ENCODE measurements at places on chromosomes 12 and 14.
A peak's percentile ranks its signal among the peaks of the same experiment; 100 is the strongest.

- no peak for DNase-seq
Observed at GRCh38 chr14:94158239-94158883, 15.8 kb upstream of the PPP4R4 start.

GRCh38 chr12:95201056-95201670, 16.1 kb downstream of the FGD6 start:
- no peak for DNase-seq

DNA sequence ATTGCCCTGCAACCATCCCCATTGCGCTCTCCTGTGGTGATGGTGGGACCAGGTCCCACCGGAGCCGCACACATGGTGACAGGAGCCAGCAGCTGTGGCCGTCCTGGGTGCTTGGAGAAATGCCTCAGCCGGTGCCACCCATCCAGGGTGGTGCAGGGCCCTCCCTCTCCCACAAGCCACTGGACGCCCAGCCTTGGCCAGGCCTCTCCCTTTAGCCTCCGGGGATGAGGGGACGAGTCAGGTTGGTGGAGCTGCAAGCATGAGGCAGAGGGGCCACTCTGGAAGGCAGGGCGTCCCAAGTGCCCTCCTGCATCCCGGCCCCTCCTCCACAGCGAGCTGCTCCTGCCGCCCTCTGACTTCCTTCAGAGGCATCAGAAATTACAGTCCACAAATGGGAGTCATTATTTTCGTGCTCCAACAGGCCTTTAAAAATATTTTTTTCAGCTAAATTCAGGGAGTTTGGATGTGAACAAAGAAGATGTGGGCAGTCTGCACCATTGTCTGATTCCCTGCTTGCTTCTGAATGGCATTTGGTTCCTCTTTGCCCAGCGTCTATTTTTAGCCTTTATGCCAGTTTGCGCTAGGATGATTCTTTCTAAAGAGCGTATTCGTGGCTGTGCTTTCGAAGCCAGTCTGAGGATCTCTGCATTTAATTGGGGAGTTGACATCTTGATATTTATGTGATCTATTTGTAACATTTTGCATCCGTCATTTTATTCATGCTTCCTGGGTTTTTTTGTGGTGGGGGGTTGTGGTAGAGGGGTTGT, 189.4 kb downstream of the ADGRD1 start:
- no peak for DNase-seq

- no peak for DNase-seq
Observed at GRCh38 chr14:52829527-52830185, 38.2 kb upstream of the GNPNAT1 start.

- peak; percentile 63 for DNase-seq
Observed at GRCh38 chr12:47941871-47942613, 21.4 kb upstream of the TMEM106C start.

GRCh38 chr14:104779776-104780512, 15.6 kb downstream of the AKT1 start:
- DNase-seq = no peak

DNA sequence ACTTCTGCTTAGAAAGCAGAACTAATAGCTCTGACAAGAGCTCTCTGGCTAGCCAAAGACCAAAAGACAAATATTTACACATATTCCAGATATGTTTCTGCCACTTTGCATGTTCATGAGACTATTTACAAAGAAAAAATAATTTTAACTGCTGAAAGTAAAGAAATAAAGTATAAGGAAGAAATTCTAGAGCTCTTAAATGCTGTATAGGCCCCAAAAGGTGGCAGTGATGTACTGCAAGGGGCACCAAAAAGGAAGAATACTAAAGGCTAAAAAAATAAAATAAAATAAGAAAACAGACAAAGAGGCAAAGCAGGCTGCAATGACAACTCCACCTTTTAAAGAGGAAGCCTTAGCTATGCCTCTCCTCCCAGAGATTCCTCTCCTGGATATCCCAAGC, 23.0 kb downstream of the KLRK1 start:
- DNase-seq = no peak

- peak; percentile 41 for DNase-seq
Observed at GRCh38 chr14:92585981-92586937, 72.7 kb downstream of the RIN3 start.

GRCh38 chr14:88871429-88871828, 47.0 kb downstream of the TTC8 start:
- DNase-seq = no peak

DNA sequence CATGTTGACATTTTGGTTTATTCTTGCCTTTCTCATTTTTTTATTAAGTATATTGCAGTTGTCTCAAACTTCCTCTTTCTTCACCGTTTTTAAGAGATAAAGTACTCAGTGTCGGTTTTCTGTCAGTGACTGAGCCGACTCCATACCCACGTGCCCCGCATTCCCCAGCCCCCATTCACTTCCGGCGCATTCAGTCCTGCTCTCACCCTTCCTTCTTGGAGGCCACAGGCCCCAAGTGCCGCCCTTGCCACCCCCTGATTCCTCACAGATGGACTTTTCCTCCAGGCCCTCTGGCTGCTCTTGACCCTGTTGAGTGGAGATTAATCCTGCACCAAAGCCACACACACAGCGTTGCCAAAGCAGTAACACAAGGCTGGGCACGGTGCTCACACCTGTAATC, 19.1 kb upstream of the DNAH10 start:
- no peak for DNase-seq

- no peak for DNase-seq
Observed at GRCh38 chr12:96143392-96143791, 50.8 kb upstream of the ELK3 start.

GRCh38 chr12:65631621-65632111, 192.6 kb upstream of the HMGA2 start:
- no peak for DNase-seq

GRCh38 chr14:61472011-61472672, 150.8 kb downstream of the PRKCH start:
- DNase-seq = peak; percentile 58

- DNase-seq = no peak
Observed at GRCh38 chr12:110366321-110367142, 37.0 kb downstream of the ANAPC7 start.
